ENCODE measurements at places on chromosomes 4 and X.

- DNase-seq = no peak
Observed at GRCh38 chr4:185112104-185112503, 31.0 kb upstream of the SLC25A4 start.

GRCh38 chr4:156749426-156750403 is 221.9 kb downstream of the PDGFC start:
- no peak for DNase-seq

DNA sequence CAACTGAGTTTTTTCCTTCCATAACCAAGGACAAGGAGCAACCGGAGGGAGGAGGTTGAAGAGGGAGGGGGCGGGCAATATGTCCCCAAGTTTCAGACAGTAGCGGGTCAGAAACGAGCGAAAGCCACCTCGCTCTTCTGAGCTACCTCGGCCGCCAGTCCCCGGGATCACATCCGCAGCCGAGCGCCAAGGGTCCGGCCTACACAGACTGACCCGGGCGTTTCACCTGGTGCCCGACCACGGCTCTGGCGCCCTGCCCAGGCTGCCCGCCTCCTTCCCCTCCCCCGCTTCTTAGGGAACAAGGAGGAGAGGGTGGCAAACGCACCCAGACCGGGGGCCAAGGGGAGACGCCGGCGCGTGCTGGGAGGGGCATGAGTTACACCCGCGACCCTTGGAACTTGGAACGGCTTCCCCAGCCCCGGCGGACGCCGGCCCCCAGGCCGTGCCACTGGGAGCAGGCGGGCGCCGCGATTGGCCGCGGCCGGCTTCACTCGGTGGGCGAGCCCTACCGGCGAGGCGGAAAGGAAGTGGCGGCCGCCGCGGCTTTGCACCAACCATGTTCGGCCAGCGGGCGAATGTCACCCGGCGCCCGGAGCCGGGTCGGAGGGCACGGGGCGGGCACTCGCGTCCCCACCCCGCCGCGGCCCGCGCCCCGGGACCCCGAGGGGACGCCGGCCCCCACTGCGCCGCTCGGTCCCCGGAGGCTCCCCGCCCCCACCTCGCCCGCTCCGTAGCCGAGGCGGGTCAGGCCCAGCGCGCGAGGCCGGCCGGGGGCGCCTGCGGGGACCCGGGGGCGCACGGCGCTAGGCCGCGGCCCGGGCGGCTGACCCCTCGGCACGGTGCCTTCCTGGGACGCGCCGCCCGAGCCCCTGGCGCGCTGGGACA is 1.5 kb downstream of the IRF2 start:
- peak; percentile 71 for DNase-seq

DNA sequence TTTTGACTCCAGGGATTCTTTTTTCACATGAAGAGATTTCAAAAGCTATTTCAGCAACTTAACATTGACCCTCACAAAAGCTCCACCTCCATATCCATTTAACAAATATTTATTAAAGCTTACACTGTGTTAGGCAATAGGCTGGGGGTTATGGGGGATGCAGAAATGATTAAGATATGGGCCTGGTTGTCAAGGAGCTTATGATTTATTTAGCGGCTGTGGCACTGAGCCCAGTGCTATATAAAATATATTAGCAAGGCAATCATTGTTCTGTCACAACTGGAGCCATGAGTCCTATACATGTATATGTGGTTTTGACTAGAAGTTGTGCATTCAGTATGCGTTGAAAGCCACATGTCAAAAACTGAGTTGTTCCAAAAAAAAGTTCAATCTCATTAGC is 131.1 kb downstream of the GPC3 start:
- DNase-seq = no peak

- DNase-seq = no peak
Observed at GRCh38 chrX:39752815-39753214, 344.9 kb downstream of the BCOR start.

DNA sequence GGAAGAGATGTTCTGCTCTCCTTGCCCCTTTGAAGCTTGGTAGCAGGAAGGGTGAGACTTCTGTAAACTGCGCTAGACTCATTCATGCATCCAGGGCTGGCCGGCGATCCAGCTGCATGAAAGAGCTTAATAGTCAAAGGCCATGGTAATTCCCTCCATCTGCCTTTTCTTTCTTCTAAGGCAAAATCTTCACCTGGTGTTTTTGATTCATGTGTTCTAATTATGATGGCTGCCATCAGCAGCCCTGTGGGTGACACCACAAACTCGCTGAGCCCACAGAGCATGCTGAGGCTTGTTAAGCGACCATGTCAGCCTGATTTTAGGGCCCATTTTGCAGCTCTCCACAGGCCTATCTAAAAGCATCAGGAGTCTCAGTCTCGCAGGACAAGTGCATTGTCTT is 450.1 kb upstream of the TENM3 start:
- no peak for DNase-seq

Measured in frontal cortex (tissue), 4 donors.